ENCODE measurements at places on chromosomes 4 and X.

DNA sequence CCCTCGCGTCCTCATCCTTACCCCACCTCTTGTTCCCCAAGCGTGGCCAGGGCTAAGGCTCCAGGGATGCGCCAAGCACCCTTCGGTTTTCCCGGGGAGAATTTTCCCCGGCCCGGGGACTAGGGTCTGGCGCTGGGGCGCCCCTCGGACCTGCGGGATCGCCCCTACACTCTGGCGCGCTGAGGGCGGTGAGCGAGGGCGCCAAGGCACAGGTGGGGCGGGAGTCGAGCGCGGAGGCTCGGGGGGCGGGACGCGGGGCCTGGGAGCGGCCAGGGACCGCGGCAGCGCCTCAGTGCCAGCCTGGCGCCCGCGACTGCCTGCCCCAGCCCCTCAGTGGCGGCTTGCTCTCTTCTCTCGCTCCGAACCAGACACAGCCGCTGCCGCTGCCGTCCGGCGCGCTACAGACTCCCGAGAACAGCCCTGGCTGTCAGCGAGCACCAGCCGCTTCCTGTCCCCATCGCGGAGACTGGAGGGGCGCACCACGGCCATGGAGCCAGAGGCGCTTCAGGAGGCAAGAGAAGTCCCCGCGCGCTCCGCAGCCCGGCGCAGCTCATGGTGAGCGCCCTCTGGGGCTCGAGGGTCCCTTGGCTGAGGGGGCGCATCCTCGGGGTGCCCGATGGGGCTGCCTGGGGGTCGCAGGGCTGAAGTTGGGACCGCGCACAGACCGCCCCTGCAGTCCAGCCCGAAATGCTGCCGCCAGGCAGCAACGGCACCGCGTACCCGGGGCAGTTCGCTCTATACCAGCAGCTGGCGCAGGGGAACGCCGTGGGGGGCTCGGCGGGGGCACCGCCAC is at the start of gene DRD5:
Gene DRD5, plus strand, starts transcription at position 292 of the 793 bp plus-strand sequence. Its CDS starts 396 bp downstream, at position 688.
- no peaks in the 10 kb centered on the region for H3K4me1 ChIP-seq
- no peaks in the 10 kb centered on the region for H3K36me3 ChIP-seq
- no peak for DNase-seq
- peaks cover 42% of the 10 kb centered on the region for H3K27me3 ChIP-seq
- no peak within 1 kb of the TSS for H3K4me3 ChIP-seq
- H3K27ac ChIP-seq, result no peak within 1 kb of the TSS

- no peak for DNase-seq
- H3K27ac ChIP-seq, result no peak overlapping the region
- H3K27me3 ChIP-seq, result no peaks in the 10 kb centered on the region
- H3K36me3 ChIP-seq, result no peaks in the 10 kb centered on the region
Observed at GRCh38 chrX:138946926-138947325, 235.4 kb upstream of the FGF13 start.

DNA sequence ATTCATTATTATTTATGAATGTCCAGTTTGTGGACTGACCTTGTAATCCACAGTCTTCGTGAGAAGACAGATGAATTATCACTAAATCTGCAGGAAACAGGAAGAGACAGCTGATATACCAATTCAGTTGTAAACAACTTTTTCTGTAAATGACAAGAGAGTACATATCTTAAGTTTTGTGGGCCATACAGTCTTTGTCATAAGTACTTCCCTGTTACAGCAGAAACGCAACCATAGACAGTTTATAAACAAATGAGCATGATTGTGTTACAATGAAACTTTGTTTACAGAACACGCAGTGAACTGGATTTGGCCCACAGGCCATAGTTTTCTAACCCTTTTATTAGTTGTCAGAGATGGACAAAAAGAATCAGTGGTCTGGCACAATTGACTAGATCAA is 443.4 kb downstream of the PDGFC start:
- no peaks in the 10 kb centered on the region for H3K4me1 ChIP-seq
- no peak overlapping the region for H3K4me3 ChIP-seq
- H3K36me3 ChIP-seq, result no peaks in the 10 kb centered on the region
- H3K27ac ChIP-seq, result no peak overlapping the region
- H3K27me3 ChIP-seq, result no peaks in the 10 kb centered on the region
- no peak for DNase-seq

- no peaks in the 10 kb centered on the region for H3K36me3 ChIP-seq
- H3K27me3 ChIP-seq, result no peaks in the 10 kb centered on the region
- peak overlapping the region; percentile 51 for H3K4me3 ChIP-seq
- peaks cover 35% of the 10 kb centered on the region for H3K4me1 ChIP-seq
- H3K27ac ChIP-seq, result peak overlapping the region; percentile 53
Observed at GRCh38 chrX:129957241-129958082, 25.0 kb upstream of the BCORL1 start.

DNA sequence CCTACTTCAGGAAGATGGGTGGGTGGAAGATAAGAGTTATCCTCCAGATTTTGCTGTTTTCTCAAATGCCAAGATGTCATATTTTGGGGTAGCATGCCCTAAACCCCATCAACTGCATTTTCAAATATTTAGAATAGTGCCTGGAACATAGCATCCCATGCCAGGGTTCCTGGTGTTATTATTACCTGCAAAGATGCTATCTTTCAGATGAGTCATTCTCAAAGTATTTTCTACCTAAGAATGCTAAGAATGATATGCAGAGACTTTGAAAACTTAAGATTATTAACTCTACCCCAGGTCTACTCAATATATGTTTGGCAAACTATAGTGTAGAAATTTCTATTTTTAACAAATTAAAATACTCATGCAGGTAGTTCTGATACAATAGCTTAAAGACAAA is 934.3 kb upstream of the SLIT2 start:
- DNase-seq, result no peak
- H3K27ac ChIP-seq, result no peak overlapping the region
- H3K36me3 ChIP-seq, result no peaks in the 10 kb centered on the region
- H3K4me1 ChIP-seq, result no peaks in the 10 kb centered on the region
- H3K4me3 ChIP-seq, result no peak overlapping the region
